ENCODE measurements at places on chromosomes 13 and 19. TPM values are rescaled to one million over a fixed set of nuclear protein-coding genes. Genes with fewer than 3 reads are reported as not detected.

The OR7D2 gene
- polyA plus RNA-seq = 0.03 TPM

The HRC gene
- polyA plus RNA-seq = 0.89 TPM

The ANGPTL8 gene
- polyA plus RNA-seq = 108 TPM

The ZNF628 gene
- polyA plus RNA-seq = 4.0 TPM

The SYDE1 gene
- polyA plus RNA-seq = 16.2 TPM

The DEDD2 gene
- 14.1 TPM for polyA plus RNA-seq

The KIR3DL1 gene
- not detected for polyA plus RNA-seq

The INTS6 gene
- polyA plus RNA-seq = 9.6 TPM

The ACER1 gene
- polyA plus RNA-seq = not detected

The CDKN2D gene
- 24.3 TPM for polyA plus RNA-seq

The ZNF701 gene
- 2.9 TPM for polyA plus RNA-seq

The LRRC63 gene
- 0.04 TPM for polyA plus RNA-seq
